ENCODE measurements at places on chromosomes 4 and X. TPM values are rescaled to one million over a fixed set of nuclear protein-coding genes. Genes with fewer than 3 reads are reported as not detected.

DNA sequence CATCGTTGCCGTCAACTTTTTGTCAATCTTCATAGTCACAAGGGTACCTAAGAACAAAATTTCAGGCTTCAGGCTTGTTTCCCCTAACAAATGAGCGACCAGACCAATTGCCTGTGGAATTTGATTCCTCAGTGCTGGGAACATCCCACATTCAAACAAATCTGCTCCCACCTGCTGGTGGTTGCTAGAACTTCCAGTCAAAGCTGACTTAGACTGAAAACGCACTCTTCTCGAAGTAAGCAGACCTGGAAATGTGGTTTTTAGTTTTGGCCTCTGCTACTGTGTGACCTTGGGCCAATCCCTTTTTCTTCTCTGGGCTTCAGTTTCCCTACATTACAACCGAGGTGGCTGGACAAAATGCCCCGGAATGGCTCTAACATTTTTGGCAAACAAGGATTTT is 1.8 kb upstream of the GABRQ start:
- no peaks in the 10 kb centered on the region for H3K36me3 ChIP-seq
- no peak overlapping the region for H3K27ac ChIP-seq
- H3K4me1 ChIP-seq = no peaks in the 10 kb centered on the region
- no peak overlapping the region for H3K4me3 ChIP-seq

Gene MRPS18C
- total RNA-seq = 70.8 TPM

GRCh38 chr4:77001907-77002306 is 52.4 kb downstream of the SEPTIN11 start:
- H3K4me1 ChIP-seq = peaks cover 18% of the 10 kb centered on the region
- ATAC-seq = no peak
- H3K36me3 ChIP-seq = peaks cover 38% of the 10 kb centered on the region
- no peak overlapping the region for H3K27ac ChIP-seq

DNA sequence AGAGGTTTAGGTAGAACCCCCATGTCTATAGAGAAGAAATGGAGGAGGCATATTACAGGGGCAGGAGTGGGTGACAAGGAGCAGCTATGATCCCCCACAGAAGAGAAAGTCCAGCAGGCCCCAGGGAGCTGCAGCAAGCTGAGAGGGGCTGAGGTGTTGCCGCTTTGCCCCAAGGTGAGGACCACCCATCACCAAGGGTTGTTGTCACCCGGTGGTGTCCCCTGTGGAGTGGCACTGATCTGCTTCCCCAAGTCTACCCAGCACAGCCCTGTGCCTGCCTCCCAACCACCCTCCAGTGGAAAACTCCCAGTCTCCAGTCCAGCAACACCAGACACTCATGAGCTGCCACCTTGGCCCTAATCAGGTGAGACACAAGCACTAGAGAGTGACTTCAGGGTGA is 149.3 kb upstream of the NOCT start:
- H3K27me3 ChIP-seq = peaks cover 10% of the 10 kb centered on the region
- H3K4me3 ChIP-seq = no peak overlapping the region
- H3K27ac ChIP-seq = no peak overlapping the region
- H3K36me3 ChIP-seq = no peaks in the 10 kb centered on the region
- ATAC-seq = no peak
